ENCODE measurements at places on chromosomes 6 and 20.

- DNase-seq = no peak
Observed at GRCh38 chr6:130840050-130840449, 12.8 kb downstream of the SMLR1 start.

- DNase-seq = no peak
Observed at GRCh38 chr6:15389765-15390723, 144.2 kb downstream of the JARID2 start.

DNA sequence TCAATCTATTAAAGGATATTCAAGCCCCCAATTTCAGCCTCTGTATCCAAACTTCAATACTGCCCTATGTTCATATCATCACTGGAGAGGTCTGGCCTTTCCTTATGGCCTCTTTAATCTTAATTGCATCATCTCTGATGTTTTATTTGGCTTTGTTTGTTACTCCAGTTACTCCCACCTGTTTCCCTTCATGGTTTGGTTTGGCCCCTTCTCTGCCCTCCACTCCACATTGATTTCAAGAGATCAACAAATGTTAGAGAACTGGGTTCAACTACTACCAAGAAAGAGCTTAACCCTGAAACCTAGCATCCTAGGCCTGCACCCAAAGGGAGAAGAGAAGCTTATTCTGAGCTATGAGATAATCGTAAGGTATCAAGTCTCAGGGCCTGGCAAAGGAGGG is 221.6 kb downstream of the LAMA2 start:
- no peak for DNase-seq

GRCh38 chr20:43955062-43955749 is 40.6 kb downstream of the TOX2 start:
- DNase-seq = peak; percentile 17

GRCh38 chr20:53529658-53530057 is 64.0 kb downstream of the ZNF217 start:
- DNase-seq = no peak

Data from activated T-helper 1 cell treated with Interleukin-2 at 50 U/mL for 16 hours (primary cell).